Smooth muscle cell of the pulmonary artery (primary cell): ENCODE measurements at places on chromosomes 13 and 19. TPM values are rescaled to one million over a fixed set of nuclear protein-coding genes. Genes with fewer than 3 reads are reported as not detected.

BRME1 gene
- 0.65 and 0.99 TPM in 2 replicates for total RNA-seq

IZUMO2 gene
- total RNA-seq, result not detected in 2 replicates

KLK14 gene
- total RNA-seq, result not detected in 2 replicates

ARHGEF18 gene
- 38.3 and 43.2 TPM in 2 replicates for total RNA-seq

IL12RB1 gene
- 0.33 and 0.36 TPM in 2 replicates for total RNA-seq

CEACAM19 gene
- total RNA-seq, result 3.8 and 5.6 TPM in 2 replicates

MBD3 gene
- 94.9 and 124 TPM in 2 replicates for total RNA-seq

NLRP11 gene
- total RNA-seq, result not detected in 2 replicates

RAB3A gene
- total RNA-seq, result 8.6 and 10.4 TPM in 2 replicates

PRSS57 gene
- not detected in 2 replicates for total RNA-seq

NMRK2 gene
- not detected in 2 replicates for total RNA-seq

CALR3 gene
- total RNA-seq, result not detected in 2 replicates

NLRP5 gene
- not detected in 2 replicates for total RNA-seq

C19orf18 gene
- total RNA-seq, result not detected in 2 replicates

PNMA8B gene
- total RNA-seq, result 0.96 and 1.6 TPM in 2 replicates

FAAP24 gene
- total RNA-seq, result 0.98 and 1.1 TPM in 2 replicates

MCF2L gene
- total RNA-seq, result 0.13 and 0.36 TPM in 2 replicates

ZNF723 gene
- not detected in 2 replicates for total RNA-seq

FCER2 gene
- not detected in 2 replicates for total RNA-seq

ZNF420 gene
- total RNA-seq, result 8.1 and 10.1 TPM in 2 replicates

LIM2 gene
- total RNA-seq, result not detected in 2 replicates

CARM1 gene
- total RNA-seq, result 34.7 and 45.9 TPM in 2 replicates

LILRA5 gene
- not detected in 2 replicates for total RNA-seq

EDNRB gene
- 0.17 and 9.6 TPM in 2 replicates for total RNA-seq

IGSF23 gene
- total RNA-seq, result not detected in 2 replicates

ZNF253 gene
- 3.1 and 3.2 TPM in 2 replicates for total RNA-seq

OSCAR gene
- 0.63 and 0.65 TPM in 2 replicates for total RNA-seq

ZSCAN4 gene
- total RNA-seq, result 0.07 TPM in 1 of 2 replicates, not detected in the other

DACH1 gene
- not detected in 2 replicates for total RNA-seq

PDE4A gene
- total RNA-seq, result 9.7 and 10.0 TPM in 2 replicates

CPAMD8 gene
- 0.20 and 1.6 TPM in 2 replicates for total RNA-seq

S1PR5 gene
- total RNA-seq, result 1.7 and 4.8 TPM in 2 replicates

PSENEN gene
- 12.4 and 17.2 TPM in 2 replicates for total RNA-seq

FLT3 gene
- total RNA-seq, result not detected in 2 replicates

COX6B1 gene
- total RNA-seq, result 188 and 222 TPM in 2 replicates

RNF17 gene
- 0.98 TPM in 1 of 2 replicates, not detected in the other for total RNA-seq

SIGLEC12 gene
- total RNA-seq, result not detected in 2 replicates

ZNF813 gene
- 2.7 and 3.6 TPM in 2 replicates for total RNA-seq

WDR87 gene
- not detected in 2 replicates for total RNA-seq

U2AF2 gene
- 103 and 111 TPM in 2 replicates for total RNA-seq

MATK gene
- 0.13 TPM in 1 of 2 replicates, not detected in the other for total RNA-seq
